NCI-H2081 treated with DMSO at 0.1 percent for 48 hours (cell line): ENCODE measurements at places on chromosomes 12 and 14.
A peak's percentile ranks its signal among the peaks of the same experiment; 100 is the strongest.

DNA sequence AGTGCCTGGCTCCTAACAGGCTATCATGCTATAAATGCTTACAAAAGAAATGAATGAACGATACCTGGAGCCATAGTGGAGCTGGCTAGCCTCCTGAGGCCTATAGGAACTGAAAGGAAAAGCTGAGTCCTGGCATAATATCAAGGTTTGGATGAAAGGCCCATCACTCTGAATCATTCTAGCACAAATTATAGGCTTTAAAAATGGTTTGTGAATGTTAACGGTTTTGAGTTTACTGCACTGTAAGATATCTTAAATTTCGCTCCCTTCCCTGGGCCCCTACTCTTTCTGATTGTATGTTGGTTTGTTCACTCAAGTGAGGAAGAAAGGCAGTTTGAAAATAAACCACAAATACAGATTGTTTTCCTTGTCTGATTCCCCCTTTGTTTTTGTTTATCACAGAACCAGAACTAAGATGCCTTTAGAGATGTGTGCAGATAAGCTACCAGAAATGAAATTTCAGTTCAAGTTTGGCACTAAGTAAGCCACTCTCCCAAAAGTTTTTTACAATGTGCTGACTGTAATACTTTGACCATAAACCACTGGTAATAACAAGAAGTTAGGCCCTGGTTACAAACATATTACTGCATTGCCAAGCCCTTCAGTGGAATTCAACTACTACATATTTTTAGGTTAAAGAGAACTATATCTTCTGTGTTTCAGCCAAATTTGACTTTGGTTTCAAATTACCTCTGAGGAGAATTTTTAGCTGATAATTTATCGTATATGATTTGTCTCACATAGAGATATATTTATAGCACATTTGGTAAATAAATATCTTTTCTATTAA, 89.5 kb downstream of the ALX1 start:
- DNase-seq, result no peak

DNA sequence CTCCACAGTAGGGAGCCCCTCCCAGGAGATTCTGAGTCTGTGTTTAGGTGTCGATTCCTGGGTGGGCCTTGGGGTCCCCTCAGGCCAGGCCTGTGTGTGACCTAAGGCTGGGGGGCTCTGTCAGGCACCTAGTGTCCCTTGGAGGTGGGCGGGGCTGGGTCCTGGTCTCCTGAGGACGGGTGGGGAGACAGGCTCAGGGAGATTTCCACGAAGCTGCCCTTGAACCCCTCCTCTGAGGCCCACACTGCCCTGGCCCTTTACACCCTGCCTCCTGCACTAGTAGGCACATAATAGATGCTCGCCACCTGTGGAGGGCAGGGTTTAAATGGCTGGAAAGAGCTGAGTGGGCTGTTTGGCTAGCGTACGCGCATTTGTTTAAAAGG, 32.9 kb downstream of the MEG3 start:
- no peak for DNase-seq

- no peak for DNase-seq
Observed at GRCh38 chr12:56411781-56412639, 37.2 kb downstream of the TIMELESS start.

GRCh38 chr12:26054383-26054782, 70.5 kb downstream of the BHLHE41 start:
- DNase-seq, result no peak

- peak; percentile 80 for DNase-seq
Observed at GRCh38 chr12:53696285-53696654, 20.4 kb upstream of the ATP5MC2 start.

DNA sequence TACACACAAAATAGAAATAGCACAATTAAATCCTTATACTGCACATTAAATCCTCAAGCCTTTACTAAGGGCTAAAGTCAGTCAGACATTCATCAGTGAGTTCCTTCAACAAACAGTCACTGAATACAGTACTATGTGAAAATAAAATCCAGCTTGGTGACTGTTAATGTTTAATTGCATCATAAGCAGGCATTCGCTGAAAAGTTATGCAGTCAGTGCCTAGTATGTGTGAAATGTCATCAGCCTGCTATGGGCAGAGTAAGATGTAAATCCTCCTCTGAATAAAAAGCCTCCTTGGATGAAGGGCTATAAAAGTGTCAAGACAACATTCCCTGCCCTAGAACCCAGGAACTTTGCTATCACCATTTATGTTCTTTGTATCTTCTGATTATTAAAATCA, 116.4 kb downstream of the PRICKLE1 start:
- DNase-seq, result no peak
